ENCODE measurements at places on chromosomes 7 and 10.

DNA sequence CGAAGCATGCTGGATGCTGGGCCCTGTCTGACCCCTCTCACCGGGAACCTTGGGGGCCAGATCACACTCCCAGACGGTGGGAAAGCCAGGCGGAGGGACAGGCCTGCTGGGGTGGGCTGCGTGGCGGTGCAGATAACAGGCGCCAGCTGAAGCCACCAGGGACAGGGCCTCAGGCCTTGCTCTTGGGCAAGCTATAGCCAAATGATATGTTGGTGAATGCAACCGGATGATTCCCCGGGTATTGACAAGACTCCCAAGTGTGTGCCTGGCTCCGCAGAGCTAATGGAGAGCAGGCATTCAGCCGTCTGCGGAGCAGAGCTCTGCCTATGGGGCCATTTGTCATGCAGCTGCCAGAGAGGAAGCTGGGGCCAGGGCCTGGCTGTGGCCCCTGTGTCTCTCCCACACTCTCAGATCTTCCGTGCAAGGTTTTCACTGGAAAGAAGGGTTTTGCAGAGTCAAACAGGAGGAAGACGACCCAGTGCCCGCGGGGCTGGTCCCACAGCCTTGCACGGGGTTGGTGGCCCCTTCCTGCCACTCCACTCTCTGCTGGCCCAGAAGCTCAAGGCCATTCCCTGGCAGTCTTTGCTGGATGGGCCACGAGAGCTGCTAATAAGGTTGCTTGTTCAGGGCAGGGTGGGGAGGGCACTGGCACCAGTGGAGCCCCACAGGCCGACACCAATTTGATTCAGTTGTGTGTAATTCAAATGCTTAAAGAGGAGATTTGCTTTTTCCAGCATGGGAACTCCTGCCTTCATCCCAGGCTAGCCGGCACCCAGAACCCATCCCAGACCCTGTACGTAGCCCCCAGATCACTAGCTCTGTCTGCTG is 91.8 kb downstream of the PRKAG2 start:
- no peak overlapping the region for H3K4me3 ChIP-seq
- no peak overlapping the region for H3K27ac ChIP-seq
- no peaks in the 10 kb centered on the region for H3K27me3 ChIP-seq
- no peaks in the 10 kb centered on the region for H3K4me1 ChIP-seq

DNA sequence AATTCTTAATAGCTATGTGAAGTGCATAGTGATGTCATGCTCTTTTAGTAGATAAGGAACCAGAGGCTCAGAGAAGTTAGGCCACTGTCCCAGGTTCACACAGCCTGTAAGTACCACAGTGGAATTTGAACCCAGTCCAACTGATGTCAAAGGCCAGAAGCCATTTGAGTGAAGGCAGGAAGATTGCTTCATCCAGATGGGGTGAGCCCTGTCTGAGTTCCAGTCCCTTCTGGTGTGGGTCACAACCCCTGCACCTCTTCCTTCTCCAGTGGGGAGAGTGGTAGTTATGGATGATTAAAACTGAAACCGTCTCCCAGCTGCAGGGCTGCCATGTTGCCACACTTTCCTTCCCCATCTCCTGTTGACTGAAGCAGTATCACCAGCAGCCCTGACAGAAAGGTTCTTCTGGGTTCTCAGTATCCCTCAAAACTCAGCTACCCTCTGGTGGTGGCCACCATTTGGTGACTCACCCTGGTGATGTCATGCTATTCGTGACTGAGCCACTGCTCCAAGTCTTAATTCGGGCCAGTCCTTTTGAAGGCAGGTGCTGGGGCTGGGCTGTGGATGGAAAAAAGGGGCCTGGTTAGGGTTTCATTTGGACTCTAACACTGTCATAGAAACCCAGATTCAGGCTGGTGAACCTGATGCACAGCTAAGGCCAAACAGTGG is 1.5 kb upstream of the C10orf95 start:
- no peak overlapping the region for H3K4me3 ChIP-seq
- no peaks in the 10 kb centered on the region for H3K4me1 ChIP-seq
- no peaks in the 10 kb centered on the region for H3K27me3 ChIP-seq
- peak; percentile 79 for DNase-seq

DNA sequence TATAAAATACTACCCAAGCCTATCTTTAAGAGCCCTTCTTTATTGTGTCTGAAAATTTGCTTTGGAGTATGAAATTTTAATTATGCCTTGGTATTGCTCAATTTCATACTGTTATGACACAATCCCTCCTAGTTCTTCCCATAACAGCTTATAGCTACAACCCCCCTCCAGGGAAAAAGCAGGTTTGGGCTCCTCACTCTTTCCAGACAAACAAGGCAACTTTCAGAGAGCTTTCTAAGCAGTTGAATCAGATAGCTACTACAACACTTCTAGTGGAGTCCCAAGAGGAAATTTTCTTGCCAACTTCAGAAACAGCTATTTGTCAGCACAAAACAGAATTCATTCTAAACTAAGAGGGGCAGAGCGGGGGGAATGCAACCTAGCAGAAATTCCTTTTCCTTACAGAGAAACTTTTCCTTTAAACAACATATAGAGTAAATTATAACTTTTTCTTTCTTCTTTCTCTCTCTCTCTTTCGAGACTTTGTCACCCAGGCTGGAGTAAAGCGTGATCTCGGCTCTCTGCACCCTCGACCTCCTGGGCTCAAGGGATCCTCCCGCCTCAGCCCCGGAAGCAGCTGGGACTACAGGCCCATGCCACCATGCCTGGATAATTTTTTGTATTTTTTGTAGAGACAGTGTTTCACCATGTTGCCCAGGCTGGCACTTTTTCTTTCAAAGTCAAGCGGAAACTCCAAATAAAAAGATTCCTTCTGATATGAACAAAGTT is 26.0 kb upstream of the JMJD1C start:
- no peaks in the 10 kb centered on the region for H3K27me3 ChIP-seq
- H3K4me3 ChIP-seq: no peak overlapping the region
- DNase-seq: no peak
- H3K4me1 ChIP-seq: no peaks in the 10 kb centered on the region
- H3K36me3 ChIP-seq: no peaks in the 10 kb centered on the region

- H3K36me3 ChIP-seq: no peaks in the 10 kb centered on the region
- no peak overlapping the region for H3K27ac ChIP-seq
- H3K27me3 ChIP-seq: no peaks in the 10 kb centered on the region
- H3K4me1 ChIP-seq: no peaks in the 10 kb centered on the region
- no peak overlapping the region for H3K4me3 ChIP-seq
These were observed 34.2 kb downstream of the IL2RA start for GRCh38 chr10:6027929-6028328.

- DNase-seq: no peak
- no peaks in the 10 kb centered on the region for H3K36me3 ChIP-seq
- H3K4me3 ChIP-seq: no peak overlapping the region
- H3K4me1 ChIP-seq: no peaks in the 10 kb centered on the region
- no peak overlapping the region for H3K27ac ChIP-seq
These were observed 168.8 kb upstream of the RHOBTB1 start for GRCh38 chr10:61112771-61113170.

DNA sequence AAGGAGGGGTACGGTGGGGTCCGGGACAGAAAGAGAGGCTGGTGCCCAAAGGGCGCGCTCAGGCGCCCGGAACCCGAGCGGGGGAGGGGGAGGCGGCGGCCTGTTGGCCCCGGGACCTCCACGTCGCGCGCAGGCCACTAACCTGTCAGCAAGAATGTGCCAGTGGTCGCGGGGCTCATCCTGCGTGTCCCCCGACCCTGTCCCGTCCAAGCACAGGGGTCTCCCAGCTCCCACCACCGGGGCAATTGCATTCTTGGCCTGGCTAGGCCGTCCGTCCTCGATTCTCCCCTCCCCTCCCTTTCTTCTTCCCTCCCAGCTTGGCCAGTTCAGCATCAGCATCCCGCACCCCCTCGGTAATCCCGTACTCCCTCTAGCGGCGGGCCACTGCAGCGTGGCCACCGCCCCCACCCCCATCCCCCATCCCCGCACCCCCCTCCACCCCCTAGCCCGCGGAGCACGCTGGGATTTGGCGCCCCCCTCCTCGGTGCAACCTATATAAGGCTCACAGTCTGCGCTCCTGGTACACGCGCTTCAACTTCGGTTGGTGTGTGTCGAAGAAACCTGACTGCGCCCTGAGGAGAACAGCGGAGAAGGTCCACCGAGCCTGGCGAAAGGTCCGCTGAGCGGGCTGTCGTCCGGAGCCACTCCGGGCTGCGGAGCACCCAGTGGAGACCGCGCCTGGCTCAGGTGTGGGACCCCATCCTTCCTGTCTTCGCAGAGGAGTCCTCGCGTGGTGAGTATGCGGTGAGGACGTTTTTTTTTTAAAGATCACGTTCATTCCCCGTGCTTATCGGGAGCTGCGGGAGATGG is at the start of gene SGCE:
TSS of gene SGCE (minus strand) at position 286 of the 810 bp plus-strand sequence. CDS start at position 251, 35 bp downstream.
- peak; percentile 92 for DNase-seq
- H3K27ac ChIP-seq: no peak within 1 kb of the TSS
- H3K27me3 ChIP-seq: no peaks in the 10 kb centered on the region

GRCh38 chr10:108849688-108850087 is 1073.6 kb downstream of the XPNPEP1 start:
- H3K4me3 ChIP-seq: no peak overlapping the region
- no peak for DNase-seq
- no peaks in the 10 kb centered on the region for H3K4me1 ChIP-seq
- H3K27me3 ChIP-seq: no peaks in the 10 kb centered on the region
- no peaks in the 10 kb centered on the region for H3K36me3 ChIP-seq
- H3K27ac ChIP-seq: no peak overlapping the region

GRCh38 chr10:95907456-95908253 is at the start of gene CC2D2B:
CC2D2B (plus strand) TSS chr10:95907975; CDS start chr10:95911324, 3,349 bp downstream.
- no peaks in the 10 kb centered on the region for H3K36me3 ChIP-seq
- no peaks in the 10 kb centered on the region for H3K27me3 ChIP-seq
- peak; percentile 95 for DNase-seq
- H3K4me3 ChIP-seq: peak within 1 kb of the TSS; percentile 65
- H3K4me1 ChIP-seq: peaks cover 3% of the 10 kb centered on the region

DNA sequence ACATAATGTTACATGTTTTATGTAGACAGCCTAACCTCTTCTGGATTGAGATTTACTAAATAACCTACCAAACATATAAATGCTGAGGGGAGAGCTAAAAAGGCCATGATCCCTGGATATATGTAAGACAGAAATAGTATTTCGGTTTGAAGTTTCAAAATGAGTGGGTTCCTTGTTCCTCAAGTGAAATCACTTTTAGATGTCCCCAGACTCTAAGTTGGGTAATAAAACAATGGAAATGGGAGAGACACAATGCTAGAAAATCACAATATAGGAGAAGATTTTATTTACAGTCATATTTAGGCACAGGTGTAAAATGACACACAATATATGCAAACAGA is 56.5 kb downstream of the SHTN1 start:
- peaks cover 3% of the 10 kb centered on the region for H3K36me3 ChIP-seq
- no peaks in the 10 kb centered on the region for H3K27me3 ChIP-seq
- no peak overlapping the region for H3K27ac ChIP-seq
- H3K4me1 ChIP-seq: no peaks in the 10 kb centered on the region
- no peak overlapping the region for H3K4me3 ChIP-seq

DNA sequence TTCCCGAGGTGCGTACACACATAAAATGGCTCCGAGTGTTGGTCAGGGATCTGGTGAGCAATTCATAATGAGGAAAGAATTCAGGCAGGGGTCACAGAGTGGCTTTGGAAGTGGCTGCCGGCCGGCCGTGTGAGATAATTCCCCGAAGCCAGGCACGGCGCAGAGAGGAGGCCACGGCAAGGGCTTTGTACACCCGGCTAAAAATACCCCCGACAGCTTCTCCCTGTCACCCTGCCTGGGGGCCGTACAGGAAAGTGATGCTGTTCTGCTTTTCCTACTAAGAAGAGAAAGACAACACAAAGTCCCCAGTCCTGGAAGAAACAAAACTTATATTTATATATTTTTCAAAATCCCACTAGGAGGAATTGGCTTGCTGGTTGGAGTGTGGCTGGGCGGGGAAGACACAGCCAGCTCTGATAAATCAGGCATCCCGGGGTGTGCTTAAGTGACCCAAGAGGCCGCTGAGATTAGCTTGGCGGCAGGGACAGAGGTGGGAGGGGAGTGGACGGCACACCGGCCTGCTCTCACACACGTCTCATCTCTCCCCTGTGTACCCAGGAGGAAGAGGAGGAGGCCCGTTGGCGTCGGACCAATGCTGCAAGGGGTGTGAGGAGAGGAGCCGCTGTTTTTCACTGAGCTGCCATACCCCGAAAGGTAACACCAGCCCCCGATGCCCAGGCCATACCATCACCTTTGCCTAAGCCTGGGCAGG is 70.5 kb downstream of the ZMIZ1 start:
- DNase-seq: peak; percentile 89
- H3K36me3 ChIP-seq: peaks cover 2% of the 10 kb centered on the region
- H3K27ac ChIP-seq: peak overlapping the region; percentile 19

- DNase-seq: no peak
- H3K36me3 ChIP-seq: no peaks in the 10 kb centered on the region
- no peaks in the 10 kb centered on the region for H3K4me1 ChIP-seq
- no peak overlapping the region for H3K27ac ChIP-seq
These were observed 1139.6 kb upstream of the LRRTM3 start for GRCh38 chr10:65786279-65786678.

DNA sequence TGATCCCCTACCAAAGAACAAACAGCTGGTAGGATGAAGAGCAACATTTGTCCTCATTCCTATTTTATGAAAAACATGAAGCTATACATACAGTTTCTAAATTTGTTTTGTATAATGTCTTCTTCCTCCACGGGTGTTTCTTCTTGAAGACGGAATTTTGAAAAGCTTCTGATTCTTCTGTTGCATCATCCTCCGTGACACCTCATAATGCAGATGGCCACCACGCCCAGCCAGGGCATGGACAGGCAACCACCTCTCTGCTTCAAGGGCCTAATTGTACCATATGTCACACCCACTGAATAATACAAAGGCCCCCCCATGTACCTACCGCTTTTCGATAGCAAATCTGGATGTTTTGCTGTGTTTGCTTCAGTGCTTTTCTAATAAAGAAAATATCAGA is at the start of gene SUN3:
TSS of gene SUN3 (minus strand) at position 170 of the 400 bp plus-strand sequence. CDS start at position 1, 169 bp downstream.
- no peaks in the 10 kb centered on the region for H3K27me3 ChIP-seq
- no peaks in the 10 kb centered on the region for H3K36me3 ChIP-seq
- DNase-seq: no peak

DNA sequence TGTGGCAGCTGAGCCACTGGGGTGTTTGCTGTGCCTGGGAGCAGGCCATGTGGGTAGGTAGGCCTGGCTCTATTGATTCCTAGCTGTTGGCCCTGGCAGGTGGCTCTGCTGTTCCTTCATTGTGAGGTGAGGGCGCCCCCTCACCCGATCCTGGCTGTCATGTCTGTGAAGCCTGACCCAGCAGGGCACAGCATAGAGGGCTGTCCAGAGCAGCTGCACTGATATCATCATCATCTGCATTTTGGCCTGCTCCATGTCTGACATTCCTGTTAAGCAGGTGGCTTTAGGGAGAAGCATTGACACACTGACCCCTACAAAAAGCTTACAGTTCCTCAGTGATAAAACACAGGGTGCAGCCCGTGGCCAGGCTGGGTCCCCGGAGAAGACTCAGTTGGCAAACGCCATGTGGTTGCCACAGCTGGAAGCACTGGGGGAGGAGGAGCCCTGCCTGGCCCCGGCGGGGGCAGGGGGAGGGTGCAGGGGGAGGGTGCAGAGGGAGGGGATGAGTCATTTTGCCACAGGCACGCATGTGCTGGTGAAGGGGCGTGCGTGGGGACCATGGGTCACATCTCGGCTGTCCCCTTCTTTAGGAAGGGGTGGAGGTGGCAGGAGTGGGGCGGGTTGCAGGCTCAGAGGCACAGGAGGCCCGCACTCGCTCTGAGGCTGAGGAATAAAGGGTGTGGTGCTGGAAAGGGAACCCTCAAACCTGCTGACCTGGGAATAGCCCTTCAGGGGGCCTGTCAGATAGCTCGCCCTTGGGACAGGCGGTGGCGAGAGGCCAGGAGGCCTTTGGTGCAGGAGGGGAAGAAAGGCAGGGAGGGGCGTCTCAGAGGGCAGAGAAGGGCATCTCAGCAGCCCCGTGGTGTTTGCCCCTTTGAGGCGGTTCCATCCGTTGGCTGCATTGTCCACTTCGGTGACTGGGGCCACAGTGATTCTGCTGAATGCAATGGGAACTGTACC is 31.6 kb downstream of the IKZF1 start:
- no peaks in the 10 kb centered on the region for H3K4me1 ChIP-seq
- H3K27ac ChIP-seq: no peak overlapping the region
- no peaks in the 10 kb centered on the region for H3K36me3 ChIP-seq
- DNase-seq: no peak
